ENCODE measurements at places on chromosomes 4 and X.

DNA sequence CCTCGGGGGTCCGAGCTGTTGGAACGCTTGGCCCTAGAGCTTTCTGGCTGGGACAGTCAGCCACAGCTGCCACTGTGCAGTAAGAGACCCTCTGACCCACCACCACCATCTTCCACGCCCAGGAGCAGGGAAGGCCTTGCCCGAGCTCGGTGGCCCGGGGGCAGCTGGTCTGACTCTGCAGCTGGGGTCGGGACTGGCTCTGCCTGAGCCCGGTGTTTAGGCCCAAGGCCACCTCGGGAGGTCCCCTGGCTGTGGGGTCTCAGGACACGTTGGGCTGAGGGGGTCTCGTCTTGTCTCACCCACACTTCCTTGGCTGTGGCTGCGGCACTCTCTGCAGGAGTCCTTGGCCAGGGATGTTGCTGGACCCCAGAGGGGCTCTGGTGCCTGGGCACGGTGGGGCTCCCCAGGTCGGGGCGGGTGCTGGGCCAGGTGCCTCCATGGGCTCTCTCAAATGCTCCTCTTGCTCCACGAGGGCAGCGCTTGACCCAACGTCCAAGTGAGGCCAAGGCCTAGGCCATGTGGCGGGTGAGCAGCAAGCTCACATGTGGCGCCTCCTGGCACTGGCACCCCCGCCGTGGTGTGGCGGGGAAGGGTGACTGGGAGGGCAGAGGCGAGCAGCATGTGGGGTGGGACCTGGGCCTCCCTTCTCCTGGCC, 22.9 kb downstream of the DOK7 start:
- DNase-seq = peak; percentile 81

DNA sequence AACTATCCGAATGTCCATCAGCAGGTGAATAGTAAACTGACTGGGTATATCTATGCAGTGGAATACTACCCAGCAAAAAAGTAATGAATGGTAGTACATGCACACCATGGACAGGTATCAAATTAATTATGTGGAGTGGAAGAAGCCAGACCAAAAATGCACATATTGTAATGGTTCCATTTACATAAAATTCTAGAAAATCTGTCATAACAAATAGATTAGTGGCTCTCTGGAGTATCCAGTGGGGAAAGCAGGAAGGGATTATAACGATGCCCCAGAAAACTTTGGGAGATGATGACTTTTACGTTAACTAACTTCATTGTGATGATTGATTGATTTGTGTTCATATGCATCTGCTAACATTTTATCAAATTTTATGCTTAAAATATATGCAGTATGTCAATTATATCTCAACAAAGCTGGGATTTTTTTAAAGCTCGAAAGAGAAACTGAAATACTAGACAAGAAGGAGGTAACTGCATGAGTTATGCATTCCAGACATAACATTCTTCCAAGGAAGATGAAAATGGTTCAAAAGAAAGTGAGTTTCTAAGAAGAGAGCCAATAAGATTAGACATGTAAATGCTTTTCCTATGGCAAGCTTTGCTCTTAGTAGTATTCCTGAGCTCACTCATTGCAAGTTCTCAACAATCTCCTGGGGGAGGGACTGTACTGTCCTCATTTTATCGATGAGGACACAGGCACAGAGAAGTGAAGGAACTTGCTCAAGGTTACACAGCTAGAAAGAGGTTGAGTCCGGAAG, 58.6 kb upstream of the MSX1 start:
- DNase-seq = no peak

DNA sequence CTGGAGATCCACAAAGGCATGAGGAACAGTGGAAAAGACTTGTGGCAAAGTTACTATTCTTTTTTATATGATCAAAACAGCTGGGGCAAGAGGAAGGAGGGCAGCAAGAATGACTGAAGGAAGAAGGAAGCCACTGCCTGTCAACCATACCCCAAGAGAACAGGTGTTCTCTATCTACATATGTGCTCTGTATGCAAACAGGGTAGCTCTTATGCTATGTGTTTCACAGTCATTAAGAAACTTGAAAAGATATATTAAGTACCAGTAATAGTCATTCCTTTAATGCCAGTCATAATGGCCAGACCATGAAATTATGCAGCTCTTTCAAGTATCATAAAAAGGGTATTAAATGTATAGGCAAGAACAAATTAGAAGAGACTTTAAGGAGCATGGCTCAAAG, 363.9 kb downstream of the KLHL13 start:
- no peak for DNase-seq

DNA sequence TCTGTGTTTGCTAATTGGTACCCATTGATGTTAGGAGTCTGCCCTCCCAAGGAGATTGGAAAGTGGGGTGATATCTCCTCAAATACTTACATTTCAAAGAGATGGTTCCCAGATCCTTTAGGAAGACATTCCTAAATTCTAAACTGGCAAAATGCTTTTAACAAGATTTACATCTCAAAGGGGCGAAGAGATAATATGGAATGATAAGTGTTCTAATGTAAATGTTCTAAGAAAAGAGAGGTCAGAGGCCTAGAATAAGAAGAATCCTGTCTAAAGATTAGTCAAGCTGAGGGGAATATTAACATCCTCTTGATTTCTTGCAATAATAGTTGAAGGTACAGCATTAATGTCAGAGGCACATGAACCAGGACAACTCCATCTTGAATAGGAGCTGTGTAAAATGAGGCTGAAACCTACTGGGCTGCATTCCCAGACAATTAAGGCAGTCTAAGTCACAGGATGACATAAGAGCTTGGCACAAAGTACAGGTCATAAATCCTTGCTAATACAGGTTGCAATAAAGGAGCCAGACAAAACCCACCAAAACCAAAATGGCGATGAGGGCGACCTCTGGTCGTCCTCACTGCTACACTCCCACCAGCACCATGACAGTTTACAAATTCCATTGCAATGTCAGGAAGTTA, 2248.1 kb downstream of the ARAP2 start:
- no peak for DNase-seq

DNA sequence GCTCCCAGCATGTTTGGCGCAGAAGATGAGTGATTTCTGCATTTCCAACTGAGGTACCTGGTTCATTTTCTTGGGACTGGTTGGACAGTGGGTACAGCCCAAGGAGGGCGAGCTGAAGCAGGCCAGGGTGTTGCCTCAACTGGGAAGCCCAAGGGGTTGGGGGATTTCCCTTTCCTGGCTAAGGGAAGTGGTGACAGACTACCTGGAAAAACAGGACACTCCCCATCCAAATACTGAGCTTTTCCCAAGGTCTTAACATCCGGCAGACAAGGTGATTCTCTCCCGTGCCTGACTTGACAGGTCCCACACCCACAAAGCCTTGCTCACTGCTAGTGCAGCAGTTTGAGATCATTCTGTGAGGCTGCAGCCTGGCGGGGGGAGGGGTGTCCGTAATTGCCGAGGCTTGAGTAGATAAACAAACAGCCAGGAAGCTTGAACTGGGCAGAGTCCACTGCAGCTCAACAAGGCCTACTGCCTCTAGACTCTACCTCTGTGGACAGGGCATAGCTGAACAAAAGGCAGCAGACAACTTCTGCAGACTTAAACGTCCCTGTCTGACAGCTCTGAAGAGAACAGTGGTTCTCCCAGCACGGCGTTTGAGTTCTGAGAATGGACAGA, 307.7 kb upstream of the ARSJ start:
- no peak for DNase-seq

DNA sequence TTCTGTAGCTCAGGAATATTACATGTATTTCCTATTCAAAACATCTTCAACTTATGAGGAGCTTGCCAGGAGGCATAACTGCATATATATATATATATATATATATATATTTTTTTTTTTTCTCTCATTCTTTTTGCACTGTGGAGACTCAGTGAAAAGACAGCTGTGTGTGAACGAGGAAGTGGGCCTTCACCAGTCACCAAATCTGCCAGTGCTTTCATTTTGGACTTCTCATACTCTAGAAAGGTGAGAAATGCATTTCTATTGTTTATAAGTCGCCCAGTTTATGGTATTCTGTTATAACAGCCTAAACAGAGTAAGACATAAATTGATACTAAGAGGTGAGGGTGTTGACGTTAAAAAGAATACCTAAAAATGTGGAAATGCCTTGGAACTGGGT, 710.6 kb downstream of the TRAM1L1 start:
- no peak for DNase-seq

DNA sequence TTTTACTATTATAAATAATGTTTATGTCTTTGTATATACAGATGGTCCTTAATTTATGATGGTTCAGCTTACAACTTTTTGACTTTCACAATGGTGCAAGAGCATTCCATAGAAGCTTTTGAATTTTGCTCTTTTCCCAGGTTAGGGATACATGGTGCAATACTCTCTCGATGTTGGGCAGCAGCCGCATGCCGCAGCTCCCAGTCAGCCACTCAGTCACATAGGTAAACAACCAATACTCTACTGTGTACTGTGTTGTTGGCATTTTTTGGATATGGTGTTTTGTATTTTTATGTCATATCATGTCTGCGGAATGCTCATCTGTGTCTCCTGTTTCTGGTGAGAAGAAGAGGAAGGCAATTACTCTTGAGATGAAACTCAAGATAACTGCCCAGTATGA, 258.0 kb upstream of the ETNPPL start:
- DNase-seq = no peak

GRCh38 chr4:159240046-159240445, 137.2 kb downstream of the RAPGEF2 start:
- no peak for DNase-seq

DNA sequence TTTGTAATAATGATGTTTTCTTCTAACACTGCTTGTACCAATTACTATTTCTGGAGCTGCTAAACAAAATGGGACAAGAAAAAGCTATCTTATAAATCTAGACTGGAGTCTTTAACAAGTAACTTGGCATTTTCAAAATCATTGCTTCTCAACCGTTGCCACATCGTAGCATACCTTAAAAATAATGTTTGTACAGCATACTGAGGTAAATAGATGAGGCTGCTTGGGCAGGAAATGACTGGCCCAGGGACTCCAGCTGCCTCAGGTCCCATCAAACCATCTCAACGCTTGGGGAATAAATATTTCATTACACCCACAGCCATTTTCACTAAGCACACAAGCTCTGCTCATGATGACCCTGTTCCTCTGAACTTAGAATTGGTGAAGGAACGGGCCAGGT, 115.1 kb downstream of the SPANXA1 start:
- DNase-seq = no peak

GRCh38 chrX:68710870-68711576, 63.6 kb downstream of the STARD8 start:
- peak; percentile 41 for DNase-seq

DNA sequence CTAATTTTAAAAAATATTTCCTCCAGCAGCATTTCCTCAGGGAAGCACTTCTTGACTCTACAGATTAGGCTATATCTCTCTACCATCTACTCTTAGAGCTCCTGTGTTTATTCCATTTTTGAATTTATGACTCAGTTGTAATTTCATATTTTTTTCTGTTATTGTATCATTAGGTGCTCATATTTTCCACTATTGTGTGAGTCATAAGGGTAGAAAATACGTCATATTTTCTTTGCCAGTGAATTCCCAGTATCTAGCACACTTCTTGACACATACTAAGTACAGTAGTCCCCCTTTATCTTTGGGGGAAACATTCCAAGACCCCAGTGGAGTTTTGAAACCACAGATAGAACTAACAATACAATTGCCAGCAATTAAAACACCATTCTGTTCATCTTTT, 431.2 kb downstream of the GASK1B start:
- no peak for DNase-seq

DNA sequence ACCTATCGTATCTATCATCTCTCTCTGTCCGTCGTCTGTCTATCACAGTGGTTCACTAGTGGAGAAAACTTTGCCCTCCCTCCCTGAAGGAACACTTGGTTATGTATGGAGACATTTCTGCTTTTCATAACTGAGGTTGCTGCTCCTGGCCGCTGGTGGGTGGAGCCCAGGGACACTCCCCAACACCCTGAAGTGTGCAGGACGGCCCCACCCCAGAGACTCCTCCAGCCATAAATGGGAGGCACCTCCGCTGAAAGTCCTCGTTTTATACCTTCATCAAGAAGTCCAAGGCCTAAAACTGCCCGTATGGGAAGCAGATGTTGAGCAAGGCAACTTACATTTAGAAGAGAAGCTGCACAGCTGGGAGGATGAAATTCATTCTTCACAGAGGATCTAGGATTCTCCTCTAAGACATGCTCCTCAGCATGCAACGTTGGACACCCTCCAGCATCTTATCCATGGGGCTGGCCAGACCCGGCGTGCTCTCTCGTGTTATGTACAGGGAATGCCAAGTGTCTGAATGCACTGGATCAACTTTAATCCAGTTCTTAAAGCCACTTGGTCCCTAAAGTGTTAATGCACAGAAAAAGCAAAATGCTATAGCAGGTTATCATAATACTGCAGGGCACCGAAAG, 43.5 kb downstream of the PRKX start:
- DNase-seq = no peak

- no peak for DNase-seq
These were observed 10.8 kb upstream of the HHIP start for GRCh38 chr4:144634978-144635747.

DNA sequence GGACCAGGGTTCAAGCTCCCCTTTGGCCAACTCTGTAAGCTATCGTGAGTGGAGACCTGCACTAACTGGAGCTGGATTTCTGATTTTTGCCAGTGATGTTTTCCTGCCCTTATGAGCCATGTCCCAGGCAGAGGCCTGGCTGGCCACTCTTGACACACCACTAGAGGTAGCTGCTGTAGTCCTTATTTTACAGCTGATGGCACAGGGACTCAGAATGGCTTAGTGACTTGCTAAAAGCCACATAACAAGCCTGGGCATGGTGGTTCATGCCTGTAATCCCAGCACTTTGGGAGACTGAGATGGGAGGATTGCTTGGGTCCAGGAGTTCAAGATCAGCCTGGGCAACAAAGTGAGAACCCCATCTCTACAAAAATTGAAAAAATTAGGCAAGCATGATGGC, 33.4 kb downstream of the CYTL1 start:
- DNase-seq = no peak

GRCh38 chr4:6926081-6926480, 16.5 kb downstream of the TBC1D14 start:
- no peak for DNase-seq

DNA sequence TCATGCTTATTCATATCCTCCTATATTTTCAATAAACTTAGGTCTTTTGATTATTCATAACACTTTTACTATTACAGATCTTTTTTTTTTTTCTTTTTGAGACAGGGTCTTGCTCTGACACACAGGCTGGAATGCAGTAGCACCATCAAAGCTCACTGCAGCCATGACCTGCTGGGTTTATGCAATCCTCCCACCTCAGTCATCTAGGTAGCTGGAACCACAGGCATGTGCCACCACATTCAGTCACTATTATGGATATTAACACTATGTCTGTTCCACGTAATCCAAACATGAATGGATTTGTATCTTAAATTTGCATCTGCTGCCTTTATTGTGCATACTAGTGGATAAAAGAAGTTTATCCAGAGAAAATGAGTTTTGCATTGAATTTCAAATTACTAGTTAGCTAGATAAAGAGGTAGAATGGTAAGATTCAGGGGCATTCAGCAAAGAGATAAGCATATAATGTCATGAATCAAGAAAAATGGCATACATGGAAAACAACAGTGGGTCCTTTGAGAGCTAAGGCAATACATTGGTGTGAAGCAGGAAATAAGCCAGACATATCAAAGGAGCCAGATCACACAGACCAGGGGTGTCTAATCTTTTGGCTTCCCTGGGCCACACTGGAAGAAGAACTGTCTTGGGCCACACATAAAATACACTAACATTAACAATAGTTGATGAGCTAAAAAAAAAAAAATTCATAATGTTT, 13.9 kb downstream of the ANAPC10 start:
- DNase-seq = no peak

Measured in upper lobe of left lung (tissue), 6 donors.